ENCODE measurements at places on chromosomes 7 and 10.

- DNase-seq = no peak
Measured at GRCh38 chr7:82032901-82033300, 263.1 kb upstream of the HGF start.

DNA sequence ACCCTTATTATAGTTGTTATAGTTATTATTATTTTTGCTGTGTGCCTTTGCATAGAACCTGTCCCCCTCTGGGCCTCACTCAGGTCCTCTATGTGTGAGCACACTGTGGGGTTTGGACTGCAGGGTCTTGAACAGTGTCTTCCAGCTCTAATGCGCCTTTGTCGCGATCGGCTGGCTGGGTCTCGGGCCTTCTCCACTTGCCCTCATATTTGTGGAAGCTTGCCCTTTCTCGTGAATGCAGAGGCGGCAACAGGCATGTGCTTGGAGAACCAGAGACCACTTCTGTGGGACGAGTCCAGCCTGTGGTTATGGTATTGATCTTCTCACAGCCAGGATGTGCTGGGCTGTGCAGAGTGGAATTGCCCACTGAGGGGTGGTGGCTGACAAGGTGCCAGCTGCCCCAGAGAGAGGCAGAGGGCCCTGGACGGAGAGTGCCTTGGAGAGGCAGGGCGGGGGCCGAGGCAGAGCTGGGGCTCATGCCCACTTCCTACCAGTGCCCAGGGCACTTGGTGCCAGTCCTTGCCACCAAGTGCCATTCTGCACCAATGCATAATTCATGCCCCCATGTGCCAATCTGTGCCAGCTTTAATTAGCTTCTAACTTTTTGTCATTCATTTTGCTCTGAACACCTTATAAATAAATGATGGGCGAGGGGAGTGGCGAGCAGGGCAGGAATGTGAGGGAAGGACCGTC, 6.8 kb upstream of the CDH23 start:
- no peak for DNase-seq

GRCh38 chr7:70679661-70680060, 452.3 kb upstream of the GALNT17 start:
- DNase-seq = no peak

GRCh38 chr10:90917238-90917967, 3.5 kb downstream of the ANKRD1 start:
- DNase-seq = no peak

DNA sequence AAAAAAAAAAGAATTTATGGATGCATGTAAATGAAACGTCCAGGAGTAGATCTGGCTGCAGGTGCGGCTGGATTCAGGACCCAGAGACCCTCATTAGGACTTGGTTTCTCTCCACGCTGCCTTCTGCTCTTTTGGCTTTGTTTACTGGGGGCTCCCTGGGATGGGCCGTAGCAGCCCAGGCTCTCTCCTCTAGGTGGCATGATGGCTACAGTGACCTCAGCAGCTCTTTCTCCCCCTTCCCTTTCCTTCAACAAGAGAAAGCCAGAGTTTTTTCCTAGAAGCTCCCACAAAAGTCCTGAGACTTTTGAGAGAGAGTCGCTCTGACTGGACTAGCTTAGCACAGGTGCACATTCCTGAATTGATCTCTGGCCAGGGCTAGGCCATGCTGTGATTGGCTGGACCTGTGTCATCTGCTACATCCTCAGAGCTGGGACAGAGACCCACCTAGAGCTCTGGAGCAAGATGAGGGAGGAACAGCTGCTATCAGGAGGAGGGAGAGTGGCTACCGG, 67.8 kb upstream of the PDCD4 start:
- DNase-seq = no peak

DNA sequence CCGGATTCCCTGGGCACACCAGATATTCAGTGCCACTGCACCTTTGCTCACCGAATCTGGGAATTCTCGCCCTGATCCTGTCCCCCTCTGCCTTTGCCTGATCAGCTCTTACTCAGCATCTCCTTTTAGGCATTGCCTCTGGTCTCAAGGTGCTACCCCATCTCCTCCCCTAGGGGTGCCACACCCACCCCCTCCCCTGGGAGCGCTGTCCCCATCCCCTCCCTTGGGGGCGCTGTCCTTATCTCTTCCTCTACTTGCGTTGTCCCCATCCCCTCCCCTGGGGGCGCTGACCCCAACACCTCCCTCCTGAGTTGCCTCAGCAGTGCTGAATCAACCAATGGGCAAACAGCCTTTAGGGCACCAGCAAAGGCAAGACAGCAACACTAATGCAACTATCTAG, 686.9 kb upstream of the FOXK1 start:
- no peak for DNase-seq

GRCh38 chr7:128304212-128304611, 39.5 kb downstream of the RBM28 start:
- no peak for DNase-seq

DNA sequence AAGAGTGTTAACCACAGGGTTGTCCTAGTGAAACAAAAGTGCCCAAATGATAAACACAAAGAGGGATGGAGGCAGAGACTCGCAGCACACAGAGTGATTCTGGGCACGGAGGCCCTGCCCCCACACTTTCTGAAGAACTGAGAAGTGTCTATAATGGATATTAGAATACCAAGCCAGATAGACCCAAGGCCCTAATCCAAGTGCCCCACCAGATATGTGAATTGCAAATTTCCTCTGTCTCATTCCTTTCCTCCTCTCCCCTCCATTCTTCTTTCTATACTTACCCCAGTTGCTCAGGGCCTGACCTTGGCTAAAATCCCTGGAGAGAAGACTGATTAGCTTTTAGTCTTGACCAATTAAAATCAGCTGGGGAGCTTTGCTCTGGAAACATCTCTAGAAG, 106.8 kb upstream of the AOAH start:
- no peak for DNase-seq

DNA sequence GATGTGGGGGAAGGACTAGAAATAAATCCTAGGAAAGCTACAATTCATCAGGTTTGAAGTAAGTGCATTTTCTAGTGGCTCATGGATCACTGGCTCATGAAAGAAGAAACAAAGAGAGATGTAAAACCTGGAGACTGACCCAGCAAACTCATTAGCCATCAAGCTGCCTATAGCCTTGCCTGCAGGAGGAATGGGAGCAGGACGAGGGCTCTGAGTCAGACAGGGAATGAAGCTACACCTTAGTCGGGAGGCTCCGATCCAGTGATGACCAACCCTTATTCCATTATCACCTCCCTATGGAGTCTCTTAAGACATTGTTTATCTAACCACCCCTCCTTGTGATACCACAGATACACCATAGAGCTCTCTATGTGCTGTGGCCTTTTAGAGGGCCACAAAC, 112.5 kb upstream of the WDR11 start:
- no peak for DNase-seq

DNA sequence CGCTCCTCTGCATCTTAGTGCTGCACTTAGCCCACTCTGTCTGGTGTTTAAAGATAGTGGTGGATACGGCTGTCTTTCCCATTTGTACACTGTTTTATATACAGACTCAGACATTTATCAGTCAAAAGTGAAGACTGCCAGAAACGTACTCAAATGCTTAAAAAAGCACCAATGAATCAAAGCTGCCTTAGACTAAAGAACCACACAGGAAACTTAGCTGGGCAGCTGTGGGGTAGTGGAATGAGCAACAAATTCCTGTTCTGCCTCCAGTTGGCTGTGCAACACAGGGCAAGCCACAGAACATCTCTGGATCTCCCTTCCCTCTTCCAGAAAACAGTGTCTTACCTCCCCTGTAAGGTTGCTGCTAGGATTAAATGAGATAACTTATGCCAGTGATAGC, 76.0 kb downstream of the ATXN7L1 start:
- DNase-seq = no peak

- DNase-seq = no peak
Measured at GRCh38 chr7:73773700-73774517, 3.8 kb upstream of the CLDN3 start.

GRCh38 chr10:72753760-72754231, 61.9 kb downstream of the MCU start:
- no peak for DNase-seq

- DNase-seq = no peak
Measured at GRCh38 chr10:128103229-128103714, 23.0 kb downstream of the MKI67 start.

GRCh38 chr10:111705021-111705420, 478.5 kb downstream of the GPAM start:
- no peak for DNase-seq

DNA sequence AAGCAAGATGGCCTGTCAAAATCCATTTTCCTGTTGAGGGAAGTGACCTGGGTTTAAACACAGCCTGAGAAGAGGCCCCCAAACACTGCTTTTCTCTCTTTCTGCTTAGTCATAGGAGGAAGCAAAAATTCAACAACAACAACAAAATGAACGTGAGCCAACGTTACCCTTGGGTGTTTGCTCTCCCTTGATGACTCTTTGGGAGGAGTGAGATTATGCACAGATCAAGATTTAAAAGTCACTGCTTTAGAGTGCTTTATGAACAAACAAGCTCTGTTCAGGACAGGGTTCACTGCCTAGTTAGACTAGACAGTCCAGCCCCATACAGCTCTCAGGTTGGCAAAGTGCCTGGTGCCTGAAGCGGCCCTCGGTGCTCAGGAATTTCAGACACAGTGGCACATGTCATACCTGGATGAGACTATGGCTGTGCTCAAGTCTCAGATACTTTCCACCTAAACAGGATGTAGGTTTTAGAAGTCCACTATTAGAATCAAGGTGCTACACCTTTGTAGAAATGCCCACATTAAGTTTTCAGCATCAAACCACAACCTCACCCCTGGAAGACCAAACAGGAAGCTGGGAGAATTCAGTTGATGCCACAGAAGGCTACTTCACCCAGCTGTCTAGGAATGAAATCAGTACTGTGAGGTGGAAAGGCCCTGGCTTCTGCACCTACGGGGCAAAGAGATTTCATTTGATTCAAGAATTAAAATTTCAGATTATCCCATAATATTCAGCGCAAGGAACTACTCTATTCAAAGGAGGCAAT, 38.7 kb downstream of the DENND11 start:
- no peak for DNase-seq

DNA sequence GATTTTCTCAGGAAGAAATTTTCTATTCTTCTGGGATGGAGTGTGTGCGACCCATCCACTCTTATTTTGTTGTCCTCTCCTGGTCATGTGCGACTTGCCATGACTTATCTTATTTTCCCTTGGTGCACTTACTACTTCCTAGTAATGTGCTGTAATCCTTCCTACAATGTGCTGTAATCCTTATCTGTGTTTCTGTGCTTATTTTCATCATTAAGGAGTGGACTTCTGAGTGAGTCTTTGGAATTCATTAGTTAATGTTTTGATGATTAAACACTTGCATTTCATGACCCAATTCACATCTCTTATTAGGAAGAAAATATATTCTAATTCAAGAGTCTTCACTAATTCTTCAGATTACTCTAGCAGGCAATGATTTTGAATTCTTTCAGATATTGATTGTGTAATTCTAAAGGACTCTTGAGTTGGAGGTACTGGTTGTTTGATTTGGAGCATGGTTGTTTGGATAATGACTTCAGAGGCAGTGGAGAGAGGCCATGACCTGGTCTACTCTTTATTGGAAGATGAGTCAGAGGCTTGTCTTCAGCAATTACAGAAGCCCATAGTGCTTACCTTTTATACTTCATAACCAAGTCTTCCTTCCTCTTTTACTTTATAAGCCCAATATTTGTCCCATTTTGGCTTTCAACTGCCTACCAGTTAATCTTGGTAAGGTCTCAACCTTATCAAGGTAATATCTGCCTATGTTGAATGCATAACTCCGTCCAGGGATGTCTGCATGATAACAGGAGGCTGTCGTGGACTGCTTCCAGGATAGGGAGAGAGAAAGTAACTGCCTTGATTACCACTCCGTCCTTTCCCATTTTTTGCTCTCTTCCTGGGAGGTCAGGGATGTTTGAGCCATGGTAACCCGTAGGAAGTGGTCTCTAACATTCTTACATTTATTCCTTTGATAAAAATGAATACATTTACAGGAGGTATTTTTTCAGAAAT, 278.3 kb upstream of the SP8 start:
- DNase-seq = no peak

DNA sequence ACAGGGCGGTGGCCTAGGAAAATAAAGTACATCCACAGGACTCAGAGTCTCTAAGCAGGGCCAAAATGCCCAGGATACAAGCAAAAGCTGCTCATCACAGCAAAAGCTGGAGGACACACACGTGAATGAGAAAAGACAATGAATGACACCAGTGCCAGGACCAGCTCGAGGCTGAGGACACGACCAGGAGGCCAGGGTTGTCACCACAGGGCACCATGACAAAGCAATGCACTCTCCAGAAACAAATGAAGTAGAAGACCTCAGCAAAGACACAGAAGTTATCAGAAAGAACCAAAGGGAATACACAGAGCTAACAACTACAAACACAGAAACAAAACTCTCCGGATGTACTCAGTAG, 92.1 kb downstream of the FOXL3 start:
- no peak for DNase-seq

GRCh38 chr7:76234931-76235441, 33.3 kb downstream of the SRRM3 start:
- peak; percentile 51 for DNase-seq

DNA sequence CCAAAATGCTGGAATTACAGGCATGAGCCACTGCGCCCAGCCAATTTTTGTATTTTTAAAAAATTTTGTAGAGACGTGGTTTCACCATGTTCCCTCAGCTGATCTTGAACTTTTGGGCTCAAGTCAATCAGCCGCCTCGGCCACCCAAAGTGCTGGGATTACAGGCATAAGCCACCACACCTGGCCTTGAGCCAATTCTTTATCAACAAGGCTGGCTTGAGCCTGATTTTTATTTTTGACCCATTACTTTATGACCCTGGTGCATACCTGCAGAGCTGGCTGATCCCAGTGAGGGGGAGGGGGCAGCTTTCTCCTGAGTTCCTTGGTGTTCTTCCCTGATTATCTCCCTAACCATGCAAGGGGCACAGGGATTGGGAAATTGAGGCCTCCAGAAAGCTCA, 15.8 kb upstream of the CPA1 start:
- no peak for DNase-seq

- no peak for DNase-seq
Measured at GRCh38 chr7:73521636-73522104, 423 bp downstream of the BAZ1B start.

DNA sequence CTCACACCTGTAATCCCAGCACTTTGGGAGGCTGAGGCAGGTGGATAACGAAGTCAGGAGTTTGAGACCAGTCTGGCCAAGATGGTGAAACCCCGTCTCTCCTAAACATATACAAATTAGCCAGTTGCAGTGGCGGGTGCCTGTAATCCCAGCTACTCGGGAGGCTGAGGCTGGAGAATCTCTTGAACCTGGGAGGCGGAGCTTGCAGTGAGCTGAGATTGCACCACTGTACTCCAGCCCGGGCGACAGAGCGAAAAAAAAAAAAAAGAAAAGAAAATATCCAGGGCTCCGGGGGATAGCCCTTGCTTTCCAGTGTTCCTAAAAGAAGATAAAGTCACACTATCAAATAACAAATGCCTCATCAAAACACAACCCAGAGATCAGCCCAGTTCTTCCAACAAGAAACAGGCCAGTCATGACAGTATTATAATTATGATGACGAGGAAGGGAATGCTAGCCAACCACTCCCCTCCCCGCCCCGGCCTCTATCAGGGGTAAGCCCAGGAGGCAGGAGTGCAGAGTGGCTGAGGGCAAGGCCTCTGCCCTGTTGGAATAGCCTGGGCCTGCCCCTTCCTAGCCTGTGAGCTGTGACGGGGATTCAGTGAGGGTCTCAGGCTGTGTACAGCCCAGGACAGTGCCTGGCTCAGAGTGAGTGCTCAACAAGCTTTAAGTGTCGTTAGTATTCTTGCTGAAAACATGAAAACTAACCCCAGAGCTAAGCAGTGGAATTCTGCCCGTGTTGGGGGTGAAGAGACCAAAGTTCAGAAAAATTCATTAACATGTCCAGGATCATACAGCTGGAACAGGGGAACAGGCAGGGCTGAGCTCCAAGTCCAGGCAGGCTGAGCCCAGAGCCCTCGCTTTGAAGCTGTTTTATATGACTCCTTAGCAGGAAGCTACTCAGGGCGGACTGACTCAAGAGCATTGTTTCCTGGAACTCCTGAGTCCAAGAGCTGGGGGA, 54.3 kb downstream of the FAM241B start:
- DNase-seq = no peak

Measured in activated CD4-positive, alpha-beta T cell treated with anti-CD3 and anti-CD28 coated beads for 1 hour (primary cell).